Activated CD4-positive, alpha-beta T cell treated with anti-CD3 and anti-CD28 coated beads for 4 hours (primary cell): ENCODE measurements at places on chromosomes 4 and X.
A peak's percentile ranks its signal among the peaks of the same experiment; 100 is the strongest.

GRCh38 chrX:40168480-40169011 is 70.8 kb upstream of the BCOR start:
- DNase-seq: no peak

- DNase-seq: no peak
Observed at GRCh38 chr4:147760695-147761094, 28.8 kb downstream of the ARHGAP10 start.

DNA sequence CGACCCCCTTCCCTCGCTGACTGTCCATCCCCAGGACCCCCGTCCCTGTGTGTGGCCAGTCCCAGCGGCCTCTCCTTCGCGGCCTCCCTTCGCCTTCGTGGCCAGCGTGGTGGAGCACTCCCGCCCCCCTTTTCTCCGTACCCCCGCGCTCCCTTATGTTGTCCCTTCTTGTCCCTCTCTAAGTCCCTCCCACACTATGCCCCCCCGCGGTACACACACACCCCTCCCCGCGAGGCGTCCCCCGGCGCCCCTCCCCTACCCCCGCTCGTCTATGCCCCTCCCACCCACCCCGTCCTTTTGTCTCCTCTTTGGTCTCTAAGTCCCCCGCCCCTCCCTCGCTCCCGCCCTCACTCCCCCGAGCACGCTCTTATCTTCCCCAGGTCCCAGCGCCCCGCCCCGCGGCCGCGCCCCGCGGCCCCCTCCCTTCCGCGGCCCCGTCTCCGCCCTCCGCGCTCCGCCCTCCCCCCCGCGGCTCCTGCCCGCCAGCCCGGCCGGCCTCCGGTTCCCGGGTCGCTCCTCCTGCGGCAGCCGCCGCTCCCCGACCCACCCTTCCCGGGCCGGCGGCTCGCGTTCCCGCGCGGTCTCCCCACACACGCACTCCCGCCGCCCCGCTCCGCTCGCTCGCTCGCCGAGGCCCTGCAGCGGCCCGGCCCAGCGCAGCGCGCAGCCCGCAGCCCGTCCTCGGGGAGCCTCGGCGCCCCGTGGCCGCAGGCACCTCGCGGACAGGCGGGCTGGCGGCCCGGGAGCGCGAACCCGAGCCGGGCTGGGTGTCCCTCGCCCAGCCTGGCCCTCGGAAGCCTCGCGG is 26.3 kb downstream of the UTP14A start:
- peak; percentile 75 for DNase-seq

DNA sequence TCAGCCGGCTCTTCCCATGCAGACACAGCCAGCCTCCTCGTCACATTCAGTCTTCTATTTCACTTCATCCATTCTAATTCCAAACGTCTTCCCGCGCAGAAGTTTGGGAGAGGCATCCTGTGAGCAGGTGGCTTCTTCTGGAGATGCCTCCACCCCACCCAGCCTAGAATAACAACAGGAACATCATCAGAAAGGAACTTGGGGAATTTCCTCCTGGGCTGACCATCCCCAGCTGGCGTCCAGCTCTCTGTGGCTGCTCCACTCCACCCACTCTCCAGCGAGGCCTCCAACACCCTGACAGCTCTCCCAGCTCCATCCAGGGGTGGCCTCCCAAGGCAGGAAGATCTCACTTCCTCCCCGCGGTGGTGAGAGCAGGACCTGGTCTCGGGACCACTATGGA is 5.5 kb upstream of the C4orf50 start:
- DNase-seq: no peak

GRCh38 chr4:139951021-139951420 is 203.0 kb downstream of the MAML3 start:
- DNase-seq: no peak

DNA sequence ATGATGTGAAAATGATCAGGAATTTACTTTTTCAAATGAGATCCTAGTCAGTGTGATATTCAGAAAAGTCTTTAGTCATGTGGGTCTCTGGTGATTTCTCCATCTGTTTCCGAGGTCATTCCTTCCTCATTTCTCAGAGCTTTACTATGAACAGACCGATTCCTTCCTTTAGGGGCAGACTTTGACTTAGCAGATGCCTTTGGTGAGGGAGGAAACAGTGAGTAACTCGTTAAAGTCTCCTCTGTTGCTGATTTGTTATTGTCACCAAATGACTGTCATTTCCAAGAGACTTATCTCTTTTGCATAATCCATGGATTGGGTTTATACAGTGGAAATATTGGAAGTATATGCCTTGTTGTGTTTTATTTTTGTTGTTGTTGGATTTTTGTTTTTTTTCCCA is 76.2 kb upstream of the CD99 start:
- DNase-seq: no peak

DNA sequence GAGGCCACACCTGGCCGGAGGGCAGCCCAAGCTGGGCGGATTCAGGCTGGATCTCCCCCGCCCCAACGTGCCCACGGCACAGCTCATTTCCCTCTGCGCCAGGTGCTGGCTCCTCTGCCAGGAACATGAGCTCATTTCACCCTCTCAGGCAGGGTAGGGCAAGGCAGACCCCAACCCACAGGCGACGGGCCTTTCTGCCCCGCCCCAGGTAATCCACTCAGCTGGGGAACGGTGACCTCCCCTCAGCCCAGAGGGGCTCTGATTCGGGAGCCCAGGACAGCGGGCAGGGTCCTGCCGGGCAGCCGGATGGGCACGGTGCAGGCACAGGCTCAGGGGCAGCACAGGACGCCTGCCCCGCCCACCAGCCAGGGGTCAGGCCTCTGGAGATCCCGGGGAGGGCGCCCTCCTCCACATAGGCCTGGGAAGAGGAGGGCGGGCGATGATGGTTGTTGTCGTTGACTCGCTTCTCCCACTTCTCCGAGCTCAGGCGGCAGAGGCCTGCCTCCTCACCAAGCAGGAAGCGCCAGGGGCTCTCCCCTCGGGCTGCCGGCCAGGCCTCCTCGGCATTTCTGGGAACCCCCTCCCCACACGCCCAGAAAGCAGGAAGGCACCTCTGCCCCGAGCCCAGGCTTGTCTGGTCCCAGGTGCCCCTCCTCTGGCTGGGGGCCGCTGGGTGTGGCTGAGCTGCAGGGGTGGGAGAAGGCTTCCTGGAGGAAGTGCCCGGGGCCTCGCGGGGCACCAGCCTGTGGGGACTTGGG is 31.1 kb downstream of the TACC3 start:
- DNase-seq: no peak

DNA sequence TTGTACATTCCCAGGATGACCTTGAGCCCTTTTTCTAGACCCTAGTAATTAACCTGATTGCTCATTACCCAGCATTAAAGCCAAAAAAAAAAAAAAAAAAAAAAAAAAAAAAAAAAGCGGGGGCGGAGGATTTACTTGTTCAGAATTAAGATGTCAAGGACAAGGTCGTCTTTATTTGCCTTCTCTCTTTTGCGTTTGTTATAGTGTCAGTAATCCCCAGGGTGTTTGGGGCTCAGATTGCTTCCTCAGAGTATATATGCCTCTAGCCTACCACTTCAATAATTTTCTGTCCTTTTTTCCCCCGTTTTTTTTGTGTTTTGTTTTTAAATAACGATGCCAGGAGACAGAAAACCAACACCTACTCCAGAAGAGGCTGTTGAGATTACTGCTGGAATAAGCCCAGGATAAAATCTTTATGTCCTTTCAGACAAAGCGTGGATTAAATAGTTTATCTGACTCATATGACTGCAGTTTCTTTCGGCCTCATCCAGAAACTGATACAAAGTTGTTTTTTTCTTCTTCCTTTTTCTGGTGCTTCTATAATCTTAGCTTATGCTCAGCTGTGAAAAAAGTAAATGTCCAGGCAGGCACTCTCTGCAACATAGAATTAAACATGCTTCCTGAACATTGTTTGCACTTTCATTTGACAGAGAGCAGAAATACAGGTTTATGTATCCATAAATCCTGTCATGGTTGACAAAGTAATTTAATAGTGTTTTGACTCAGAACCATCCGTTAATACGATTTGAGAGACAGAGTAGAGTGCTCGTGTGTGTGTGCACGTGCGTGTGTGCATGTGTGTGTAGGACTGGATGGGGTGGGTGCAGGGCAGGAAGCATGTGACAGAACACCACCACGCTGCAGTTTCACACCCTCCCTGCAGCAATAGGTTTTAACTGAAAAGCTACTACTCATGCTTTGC is 138.6 kb downstream of the AFF1 start:
- DNase-seq: peak; percentile 47

DNA sequence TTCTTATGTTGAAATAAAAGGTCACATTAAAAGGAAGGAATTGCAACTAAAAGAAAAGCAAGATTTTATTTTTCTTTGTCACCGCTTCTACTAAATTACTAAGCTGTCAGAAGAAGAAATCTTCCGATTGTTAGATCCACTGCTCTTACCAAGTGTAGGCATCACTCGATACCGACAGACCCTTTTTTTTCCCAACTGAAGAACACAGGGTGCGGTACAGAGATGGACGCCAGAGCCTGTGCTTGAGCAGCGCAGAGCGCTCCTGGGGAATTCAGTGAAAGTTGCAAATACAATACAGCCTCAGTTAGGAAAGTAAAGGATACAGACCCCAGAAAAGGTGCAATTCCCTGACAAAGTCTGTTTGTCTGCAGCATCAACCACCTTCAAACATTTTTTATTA is 94.9 kb upstream of the WDR17 start:
- no peak for DNase-seq
